ENCODE measurements at places on chromosomes 12 and 14.

GRCh38 chr12:19461999-19462398, 22.7 kb downstream of the AEBP2 start:
- DNase-seq = no peak

GRCh38 chr14:70525691-70526090, 9.1 kb downstream of the ADAM20 start:
- no peak for DNase-seq

GRCh38 chr12:24979329-24979728, 30.4 kb upstream of the BCAT1 start:
- DNase-seq = no peak

DNA sequence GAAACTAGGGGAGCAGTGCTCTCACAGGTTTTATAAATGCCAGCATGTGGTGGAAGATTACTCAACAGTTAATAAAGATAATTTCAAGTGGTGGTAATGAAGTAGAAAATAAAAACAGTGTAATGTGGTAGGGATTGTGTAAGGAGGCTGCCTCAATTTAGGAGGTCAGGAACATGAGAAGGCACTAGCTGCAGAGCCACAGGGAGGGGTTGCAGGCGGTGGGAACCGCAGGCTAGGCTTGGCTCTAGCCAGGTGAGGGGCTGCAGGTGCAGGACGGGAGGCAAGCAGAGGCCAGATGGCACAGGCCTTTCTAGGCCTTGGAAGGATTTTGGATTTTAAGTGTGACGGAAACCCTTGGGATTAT, 768 bp downstream of the METTL25 start:
- DNase-seq = no peak

- DNase-seq = peak; percentile 49
Measured at GRCh38 chr14:33964599-33965317, 13.9 kb upstream of the EGLN3 start.

- DNase-seq = no peak
Measured at GRCh38 chr12:45415393-45415817, 199.5 kb downstream of the ANO6 start.

- no peak for DNase-seq
Measured at GRCh38 chr12:104426926-104427546, 29.7 kb upstream of the CHST11 start.

- DNase-seq = no peak
Measured at GRCh38 chr14:49193332-49194065, 392.7 kb downstream of the RPS29 start.
